Glomerular endothelial cell (primary cell): ENCODE measurements at places on chromosomes 4 and X. TPM values are rescaled to one million over a fixed set of nuclear protein-coding genes. Genes with fewer than 3 reads are reported as not detected.

GRCh38 chr4:115596265-115597001, 483.0 kb upstream of the NDST4 start:
- no peak for DNase-seq

DNA sequence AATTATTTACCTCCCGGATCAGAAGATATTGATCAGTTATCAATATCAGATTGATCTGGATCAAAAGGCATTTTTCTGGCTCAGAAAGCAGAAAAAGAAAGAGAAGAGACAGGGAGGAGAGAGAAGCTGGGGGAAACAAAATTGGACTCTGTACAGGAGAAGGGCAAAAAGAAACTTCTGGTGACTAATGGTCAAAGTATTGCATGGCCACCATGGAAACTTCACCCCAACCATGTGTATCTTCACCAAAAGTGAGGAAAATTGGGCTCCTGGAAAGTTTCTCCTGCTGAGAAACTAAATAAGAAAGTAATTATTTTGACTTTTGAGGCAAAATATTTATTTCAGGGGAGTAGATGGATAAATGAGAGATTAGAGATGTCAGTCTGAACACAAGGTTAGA, 33.9 kb downstream of the RNF150 start:
- no peak for DNase-seq

GRCh38 chrX:134933911-134934310, 56.9 kb upstream of the SMIM10 start:
- DNase-seq = no peak

DNA sequence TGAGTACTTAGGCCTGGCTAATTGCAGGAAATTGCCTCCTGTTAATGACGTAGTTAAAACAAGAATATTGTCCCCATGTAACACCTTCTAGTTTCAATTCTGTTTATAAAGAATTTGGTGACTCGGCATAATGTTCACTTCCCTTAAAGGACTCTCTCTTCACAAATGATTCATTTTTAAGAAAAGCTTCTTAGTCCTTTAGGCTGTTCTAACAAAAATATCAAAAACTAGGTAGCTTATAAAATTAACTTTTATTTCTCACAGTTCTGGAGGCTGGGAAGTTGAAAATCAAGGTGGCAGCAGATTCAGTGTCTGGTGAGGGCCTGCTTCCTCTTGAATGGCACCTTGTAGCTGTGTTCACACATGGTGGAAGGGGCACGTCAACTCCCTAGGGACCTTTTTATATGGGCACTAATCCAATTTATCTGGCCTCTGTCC, 23.8 kb downstream of the COL25A1 start:
- DNase-seq = no peak

DNA sequence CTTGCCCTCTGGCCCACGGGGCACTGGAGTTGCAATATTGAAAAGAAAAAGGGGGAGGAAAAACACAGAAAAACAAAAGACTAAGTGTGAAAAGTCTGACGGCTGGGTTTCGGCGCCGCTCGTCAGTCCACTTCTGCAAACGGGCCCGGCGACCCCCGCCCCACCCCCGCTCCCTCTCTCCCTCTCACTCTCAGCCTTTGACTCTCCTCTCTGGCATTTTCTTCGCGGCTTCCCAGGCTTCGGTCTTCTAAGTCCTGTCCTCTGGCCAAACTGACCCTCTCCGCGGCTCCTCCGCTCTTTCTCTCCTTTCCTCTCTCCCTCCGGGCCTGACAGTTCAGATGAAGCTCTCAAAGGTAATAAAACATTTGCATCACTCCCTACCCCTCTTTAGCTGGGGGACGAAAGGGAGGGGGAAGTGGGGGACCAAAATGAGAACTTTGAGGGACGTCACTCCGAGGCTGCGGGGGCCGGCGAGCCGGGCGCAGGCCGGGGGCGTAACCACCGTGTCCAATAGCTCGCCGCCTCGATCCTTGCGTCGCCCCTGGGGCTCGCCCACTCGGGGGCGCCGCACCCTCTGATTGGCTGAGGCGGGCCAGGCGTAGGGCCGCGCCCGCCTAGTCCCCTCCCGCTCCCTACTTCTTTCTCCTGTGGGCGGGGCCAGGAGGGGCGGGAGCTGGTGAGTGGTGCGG, at the start of gene NKX6-1:
TSS of gene NKX6-1 (minus strand) at position 358 of the 689 bp plus-strand sequence. CDS start 1,064 bp downstream, outside the sequence.
- DNase-seq = no peak

DNA sequence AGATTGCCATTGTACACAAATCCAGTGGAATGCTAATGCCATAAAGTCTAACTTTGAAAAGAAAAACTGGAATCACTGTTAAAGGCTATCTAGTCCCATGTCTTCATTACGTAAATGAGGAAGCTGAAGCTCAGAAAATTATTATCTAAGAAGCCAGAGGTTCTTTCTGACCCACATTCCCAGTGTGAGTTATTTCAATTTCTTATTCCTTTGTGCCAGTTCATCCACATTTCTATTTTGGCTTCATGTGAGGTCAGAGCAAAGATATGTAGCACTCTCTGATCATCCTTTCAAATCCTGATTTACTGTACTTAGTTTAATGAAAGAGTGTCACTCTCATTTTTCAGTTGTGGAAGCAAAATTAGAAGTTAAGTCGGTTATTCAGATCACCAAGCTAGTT, 24.6 kb upstream of the NWD2 start:
- no peak for DNase-seq

DNA sequence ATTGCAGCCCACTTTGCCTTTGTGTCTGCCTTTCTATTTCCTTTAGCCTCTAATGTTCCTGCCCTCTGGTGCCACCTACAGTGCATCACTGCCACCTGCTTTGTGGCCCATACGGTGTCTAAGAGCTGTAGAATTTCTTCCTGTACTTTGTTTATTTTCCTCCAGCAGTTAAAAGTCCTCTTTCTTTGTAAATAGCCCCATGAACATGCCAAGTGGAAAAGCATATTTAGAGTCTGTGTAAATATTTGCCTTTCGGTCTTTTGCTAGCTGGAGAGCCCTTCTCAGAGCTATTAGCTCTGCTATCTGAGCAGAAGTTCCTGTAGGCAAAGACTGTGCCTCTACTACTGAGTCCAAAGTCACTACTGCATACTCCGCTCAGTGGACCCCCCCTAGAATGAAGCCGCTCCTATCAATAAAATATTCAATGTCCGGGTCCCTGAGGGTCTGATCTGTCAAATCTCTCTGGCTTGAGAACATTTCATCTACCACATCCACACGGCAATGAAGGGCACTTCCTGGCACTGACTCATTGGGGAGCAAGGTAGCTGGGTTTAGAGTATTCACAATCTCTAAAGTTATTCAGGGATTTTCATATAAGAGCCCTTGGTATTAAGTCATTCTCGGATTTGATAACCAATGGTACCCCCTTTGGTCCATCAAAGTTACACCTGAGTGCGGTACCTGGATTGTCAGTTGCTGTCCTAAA, 36.3 kb downstream of the SULT1E1 start:
- DNase-seq = peak; percentile 58

- DNase-seq = no peak
Measured at GRCh38 chr4:165740911-165741310, 132.1 kb upstream of the TLL1 start.

DNA sequence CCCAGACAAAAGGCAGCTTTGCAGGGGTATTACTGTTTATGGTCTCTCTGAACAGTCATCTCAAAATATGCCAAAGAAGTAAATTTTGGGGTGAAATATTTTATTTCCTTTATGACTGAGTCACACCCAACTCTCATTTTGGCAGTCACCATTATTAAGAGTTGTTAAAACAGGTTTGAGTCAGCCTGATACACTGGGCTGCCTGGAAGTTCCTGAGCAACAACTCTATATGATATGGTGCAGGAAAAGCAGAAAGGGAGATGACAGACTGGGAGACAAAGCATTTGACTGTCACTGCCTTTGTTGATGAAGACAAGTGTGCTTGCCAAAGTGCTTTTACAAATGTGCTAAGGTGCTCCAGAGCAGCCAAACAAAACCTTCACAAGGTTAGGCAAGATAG, 1263.5 kb downstream of the PCDH7 start:
- no peak for DNase-seq

- DNase-seq = no peak
Measured at GRCh38 chr4:38243388-38244053, 283.3 kb downstream of the PTTG2 start.

DNA sequence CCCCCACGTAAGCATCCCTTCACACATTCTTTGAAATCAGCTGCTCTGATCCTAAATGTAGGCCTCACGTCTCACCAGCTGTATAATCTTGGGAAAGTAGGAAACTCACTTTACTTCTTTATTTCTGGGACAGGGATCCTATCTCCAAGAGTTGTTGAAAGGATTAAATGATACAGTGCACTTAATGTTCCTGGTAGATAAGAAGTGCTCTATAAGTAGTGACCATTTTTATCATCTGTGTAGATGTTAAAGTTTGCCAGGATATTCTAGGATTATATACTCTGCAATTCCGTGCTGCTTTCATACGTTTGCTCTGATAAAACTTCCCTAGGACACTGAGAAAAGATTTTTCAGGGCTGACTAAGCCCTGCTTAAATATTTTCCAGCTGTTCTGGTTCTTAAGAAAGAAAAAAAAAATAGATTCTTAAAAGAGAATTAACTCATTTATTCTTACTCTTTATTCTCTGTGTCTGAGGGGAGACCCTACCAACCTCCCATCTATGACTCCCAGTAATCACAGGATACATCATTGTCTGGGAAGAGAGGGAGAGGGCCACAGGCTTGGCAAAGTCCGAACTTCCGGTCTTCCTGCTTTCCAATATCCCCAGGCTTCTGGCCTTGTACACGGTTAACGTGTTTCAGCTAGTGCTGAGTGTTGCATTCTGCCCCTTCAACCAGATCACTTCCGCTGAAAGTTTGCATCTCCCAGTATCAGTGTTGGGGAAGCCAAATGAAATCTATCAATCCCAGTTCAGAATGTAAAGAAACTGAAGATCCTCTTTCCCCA, 269.2 kb downstream of the TRIML1 start:
- DNase-seq = no peak

DNA sequence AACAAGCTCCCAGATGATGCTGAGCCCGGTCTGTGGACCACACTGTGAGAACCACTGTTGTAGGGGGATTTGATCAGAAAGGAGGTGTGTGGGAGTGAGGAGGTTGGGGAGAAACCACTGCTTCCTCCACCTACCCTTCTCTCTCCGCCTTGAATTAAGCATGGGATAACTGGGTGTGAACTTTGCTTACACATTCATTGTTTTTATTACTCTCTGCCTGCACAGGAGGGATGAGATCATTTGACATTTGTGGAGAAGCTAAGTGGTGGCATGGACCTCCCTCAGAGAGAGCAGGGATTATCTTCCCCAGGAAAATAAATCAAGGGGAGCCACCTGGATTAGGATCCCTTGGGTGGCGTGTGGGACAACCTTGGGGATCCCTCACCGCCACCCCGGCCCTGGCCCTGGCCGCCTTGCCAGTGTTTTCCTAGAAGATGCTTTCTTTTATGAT, 212.1 kb upstream of the ATP6AP2 start:
- no peak for DNase-seq

GRCh38 chr4:169934794-169935429, 91.3 kb downstream of the MFAP3L start:
- DNase-seq = no peak

DNA sequence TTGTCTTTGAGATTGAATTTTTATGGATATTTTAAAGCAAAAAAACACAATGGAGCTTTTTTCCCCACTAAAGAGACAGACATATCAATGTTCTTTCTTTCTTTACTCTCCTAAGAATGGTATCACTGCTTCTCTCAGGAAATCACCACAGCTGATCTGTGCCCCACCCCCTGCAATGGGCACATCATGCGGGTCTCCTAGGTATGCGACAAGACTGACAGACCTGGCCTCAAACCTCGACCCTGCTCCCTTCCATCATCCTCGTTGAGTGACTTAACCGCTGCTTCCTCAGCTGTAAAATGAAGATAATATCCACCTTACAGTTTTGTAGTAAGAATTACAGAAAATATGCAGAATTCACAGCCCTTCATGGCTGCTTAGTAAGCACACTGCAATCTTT, 58.3 kb downstream of the LEF1 start:
- no peak for DNase-seq

DNA sequence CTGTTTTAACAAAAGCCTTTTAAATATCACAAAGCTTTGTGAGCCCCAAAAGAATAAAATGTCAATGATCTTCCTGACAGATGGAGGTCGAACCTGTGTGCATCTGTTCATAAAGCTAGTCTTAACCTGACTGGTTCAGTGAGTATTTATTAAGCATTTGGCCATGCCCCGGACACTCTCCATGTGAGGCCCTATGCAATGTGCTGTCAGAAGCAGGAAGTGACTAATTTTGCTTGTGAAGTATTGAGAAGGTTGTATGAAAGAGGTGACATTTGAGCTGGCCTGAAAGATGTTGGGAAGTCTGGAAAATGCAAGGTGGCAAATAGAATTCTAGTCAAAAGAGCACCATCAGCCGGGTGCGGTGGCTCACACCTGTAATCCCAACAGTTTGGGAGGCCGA, 171.4 kb downstream of the MSL3 start:
- DNase-seq = no peak

- no peak for DNase-seq
Measured at GRCh38 chr4:8205241-8205707, 6.2 kb downstream of the SH3TC1 start.

DNA sequence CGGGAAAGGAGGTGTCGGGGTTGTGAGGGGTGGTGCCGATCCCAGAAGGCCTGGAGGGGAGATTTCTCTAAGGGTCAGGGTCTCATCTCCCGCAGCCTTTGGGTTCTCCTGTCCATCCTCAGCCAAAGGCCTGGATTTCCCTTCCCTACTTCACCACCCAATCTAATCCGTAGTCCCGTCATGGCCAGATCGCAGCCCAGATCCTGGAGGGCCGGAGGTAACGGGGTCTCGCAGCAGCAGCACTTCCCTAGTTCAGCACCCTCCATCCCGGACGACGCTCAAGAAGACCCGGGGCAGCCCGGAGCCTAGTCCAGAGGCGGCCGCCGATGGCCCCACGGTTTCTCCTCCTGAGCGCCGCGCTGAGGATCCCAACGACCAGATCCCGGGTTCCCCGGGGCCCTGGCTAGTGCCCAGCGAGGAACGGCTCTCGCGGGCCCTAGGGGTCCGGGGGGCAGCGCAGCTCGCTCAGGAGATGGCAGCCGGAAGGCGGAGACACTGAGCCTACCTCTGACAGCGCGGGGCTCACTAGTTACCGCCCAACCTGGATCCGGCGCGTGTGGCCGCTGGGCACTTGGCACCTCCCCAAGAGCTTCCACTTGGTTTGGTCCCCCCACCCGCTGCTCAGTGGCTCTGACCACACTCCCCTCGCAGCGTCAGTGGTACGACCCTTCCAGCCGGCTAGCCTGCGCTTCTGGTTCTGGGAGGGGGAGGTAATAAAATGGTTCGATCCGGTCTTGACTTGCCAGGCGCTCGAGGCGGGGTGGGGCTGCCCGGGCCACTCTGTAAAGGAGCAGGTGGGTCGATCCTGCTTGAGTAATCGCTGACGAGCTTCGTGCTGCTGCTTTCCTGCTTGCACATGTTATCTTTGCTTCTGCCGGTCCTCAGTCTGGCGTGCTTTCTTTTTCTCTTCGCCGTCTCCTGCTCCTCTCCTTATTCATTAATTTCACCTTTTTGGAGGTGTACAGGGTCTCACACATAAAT, 3.6 kb downstream of the MAGIX start:
- DNase-seq = no peak

GRCh38 chr4:150673793-150674192, 91.8 kb downstream of the MAB21L2 start:
- DNase-seq = no peak

Gene RXFP1
- not detected in 2 replicates for total RNA-seq

Gene CLDN22
- not detected in 2 replicates for total RNA-seq

Gene NIPAL1
- 2.8 and 3.3 TPM in 2 replicates for total RNA-seq

Gene UGT2B10
- not detected in 2 replicates for total RNA-seq

Gene TLL1
- total RNA-seq = 2.9 and 10.8 TPM in 2 replicates
